ENCODE measurements at places on chromosomes 3 and 15. TPM values are rescaled to one million over a fixed set of nuclear protein-coding genes. Genes with fewer than 3 reads are reported as not detected.

Gene ITGA11
- total RNA-seq = 8.4 TPM

DNA sequence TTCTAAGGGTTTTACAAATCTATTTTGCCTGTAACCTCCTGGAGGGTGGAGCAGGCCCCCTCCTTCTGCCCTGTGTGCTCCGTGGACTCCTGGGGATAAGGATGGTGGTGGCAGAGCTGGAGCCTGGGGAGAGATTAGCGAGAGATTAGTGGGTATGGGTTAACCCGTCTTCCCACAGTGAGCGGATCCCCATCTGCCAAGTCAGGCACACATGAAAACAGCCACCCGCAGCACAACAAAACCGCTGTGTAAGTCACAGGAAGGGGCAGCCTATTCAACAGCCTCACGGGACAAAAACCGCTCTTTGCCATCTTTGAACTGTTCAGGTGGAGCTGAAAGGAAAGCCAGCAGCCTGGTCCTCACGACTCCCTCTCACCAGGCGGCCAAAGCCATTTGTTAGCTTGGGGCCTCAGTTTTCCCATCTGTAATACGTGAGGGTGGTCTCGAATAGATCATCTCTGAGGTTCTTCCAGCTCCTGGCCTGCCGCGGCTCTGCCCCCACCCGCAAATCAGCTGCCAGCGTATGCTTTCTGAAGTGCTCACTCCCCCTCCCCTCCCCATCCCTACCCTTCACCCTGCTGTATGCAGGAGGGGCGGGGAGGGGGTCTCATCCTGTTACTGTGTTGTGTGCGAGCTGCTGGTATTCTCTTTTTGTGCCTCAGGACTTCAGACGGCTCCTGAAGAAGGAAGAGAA, 43.6 kb downstream of the PDIA5 start:
- no peak for DNase-seq

DNA sequence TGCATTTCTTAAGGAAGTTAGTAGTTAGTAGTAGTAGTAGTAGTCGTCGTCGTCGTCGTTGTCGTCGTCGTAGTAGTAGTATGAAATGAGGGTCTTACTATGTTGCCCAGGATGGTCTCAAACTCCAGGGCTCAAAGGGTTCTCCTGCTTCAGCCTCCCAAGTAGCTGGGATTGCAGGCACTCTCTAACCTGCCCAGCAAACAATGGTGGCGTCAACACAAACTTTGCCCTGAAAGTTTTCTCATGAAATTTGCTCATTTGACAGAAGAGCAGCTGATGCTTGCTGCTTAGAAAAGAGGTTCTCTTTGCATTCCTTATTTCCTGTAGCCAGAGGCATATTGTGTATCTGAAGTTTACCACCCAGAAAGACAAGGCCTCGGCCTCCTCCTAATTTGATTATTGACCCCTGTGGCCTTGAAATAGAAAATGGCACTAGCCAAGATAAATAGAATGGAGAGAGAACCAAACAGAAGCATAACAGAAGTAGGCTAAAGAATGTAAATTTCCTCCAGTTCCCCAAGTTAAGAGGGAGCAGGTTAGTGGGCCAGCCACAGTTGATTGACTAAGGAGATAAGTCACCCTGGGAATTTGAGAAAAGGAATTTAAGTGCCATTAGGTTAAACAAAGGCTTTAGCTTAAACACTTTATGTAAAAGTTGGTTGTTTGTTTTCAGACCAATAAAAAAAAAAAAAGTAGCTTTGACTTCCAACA, 166.2 kb upstream of the ROBO2 start:
- no peak for DNase-seq

- no peak for DNase-seq
Observed at GRCh38 chr3:108525256-108525655, 14.9 kb upstream of the MYH15 start.

DNA sequence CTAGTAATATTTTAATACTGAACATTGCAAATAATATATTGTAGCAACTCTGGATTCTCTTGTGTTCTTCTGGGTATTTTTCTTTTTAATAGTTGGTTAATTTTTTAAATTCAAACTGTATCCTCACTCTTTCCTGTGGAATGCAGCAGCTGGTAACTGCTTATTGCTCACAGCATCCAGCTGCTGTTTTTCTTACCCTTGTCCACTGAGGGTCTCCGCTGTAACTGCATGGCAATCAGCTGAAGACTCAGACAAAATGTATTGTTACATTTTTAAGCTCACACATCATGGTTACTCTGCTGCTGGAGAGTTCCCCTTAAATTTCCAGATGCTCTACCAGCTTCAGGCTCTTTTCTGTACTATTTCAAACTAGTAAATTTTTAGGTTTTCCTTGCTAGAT, 227.6 kb downstream of the MBNL1 start:
- no peak for DNase-seq

DNA sequence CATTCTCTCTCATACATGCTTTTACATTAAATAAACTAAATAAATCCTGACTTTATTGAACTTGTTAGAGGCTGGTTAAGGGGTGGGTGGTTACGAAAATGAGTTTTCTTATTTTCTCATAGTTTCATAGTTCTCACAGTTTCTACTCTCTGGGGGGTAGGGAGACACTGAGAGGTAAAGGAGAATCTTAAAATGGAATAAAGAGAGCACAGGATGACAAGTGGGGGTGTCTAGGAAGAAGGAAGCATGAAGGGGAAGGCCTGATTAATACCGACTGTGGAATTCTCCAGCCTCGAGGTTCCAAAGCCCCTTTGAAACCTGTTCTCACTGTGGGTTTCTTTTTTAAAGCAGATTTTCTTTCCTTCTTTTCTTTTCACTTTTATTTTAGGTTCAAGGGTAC, 66.4 kb upstream of the TRA2B start:
- no peak for DNase-seq

All from adrenal gland (tissue), 19 donors.